ENCODE measurements at places on chromosomes 7 and 10.
A peak's percentile ranks its signal among the peaks of the same experiment; 100 is the strongest.

- no peak for DNase-seq
Measured at GRCh38 chr10:110701617-110701971, 57.5 kb downstream of the RBM20 start.

DNA sequence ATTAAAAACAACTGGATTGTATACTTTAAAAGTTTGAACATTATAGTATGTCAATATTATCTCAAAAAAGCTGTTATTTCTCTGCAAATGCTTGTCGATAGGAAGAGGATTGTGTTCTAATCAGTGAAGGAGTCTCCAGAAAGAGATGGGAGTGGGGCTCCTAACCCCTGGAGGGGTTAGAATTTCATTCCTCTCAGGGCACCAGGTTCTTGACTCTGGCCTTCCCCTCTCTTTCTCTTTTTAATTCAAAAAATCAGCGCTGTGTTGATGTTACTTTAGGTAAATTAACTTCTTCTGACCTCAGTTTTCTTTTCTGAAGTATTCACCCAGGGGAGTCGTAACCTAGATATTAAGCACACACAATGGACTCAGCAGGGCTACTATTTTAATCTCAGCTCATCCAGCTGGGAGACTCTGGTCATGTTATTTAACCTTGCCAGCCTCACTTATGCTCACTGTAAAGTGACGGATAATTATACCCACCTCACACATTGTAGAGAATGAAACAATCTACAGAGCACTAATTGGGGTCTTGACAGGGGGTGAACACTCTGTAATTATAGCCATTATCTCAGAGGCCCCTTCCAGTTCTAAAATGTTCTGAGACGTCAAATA, 59.4 kb downstream of the GCC1 start:
- no peak for DNase-seq

DNA sequence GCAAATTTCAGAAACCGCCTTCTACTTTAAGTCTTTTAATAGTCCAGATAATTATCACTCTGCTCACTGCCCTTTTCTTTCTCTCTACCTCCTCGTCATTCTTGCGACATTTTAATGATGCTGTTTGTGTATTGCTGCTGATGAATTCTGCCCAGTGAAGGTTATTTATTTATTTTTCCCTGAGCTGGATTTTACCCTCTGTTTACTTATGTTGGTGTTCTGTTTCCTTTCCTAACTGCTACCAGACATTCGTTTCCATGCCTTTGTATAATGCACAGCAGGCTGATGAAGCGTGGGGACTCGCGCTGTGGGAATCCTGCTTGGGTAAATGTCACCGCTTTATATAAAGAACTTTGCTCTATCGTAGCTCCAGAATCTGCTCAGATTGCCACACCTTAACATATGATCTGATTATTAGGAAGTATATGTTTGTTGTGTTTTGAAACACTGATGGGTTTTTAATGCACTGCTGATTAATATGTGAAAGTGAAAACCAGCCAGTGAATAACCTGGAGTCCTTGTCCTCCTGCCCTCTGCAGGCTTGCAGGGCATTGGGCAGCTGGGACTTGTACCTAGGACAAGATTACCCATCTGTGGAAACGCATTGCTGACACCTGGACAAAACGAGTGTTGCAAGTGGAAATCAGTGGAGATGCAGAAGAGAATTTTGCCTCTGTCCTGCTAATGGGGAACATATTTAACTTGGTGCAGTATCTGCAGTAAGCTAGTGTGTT, 291.5 kb downstream of the SDK1 start:
- no peak for DNase-seq

GRCh38 chr10:339038-339391, 203.8 kb downstream of the ZMYND11 start:
- DNase-seq = no peak

DNA sequence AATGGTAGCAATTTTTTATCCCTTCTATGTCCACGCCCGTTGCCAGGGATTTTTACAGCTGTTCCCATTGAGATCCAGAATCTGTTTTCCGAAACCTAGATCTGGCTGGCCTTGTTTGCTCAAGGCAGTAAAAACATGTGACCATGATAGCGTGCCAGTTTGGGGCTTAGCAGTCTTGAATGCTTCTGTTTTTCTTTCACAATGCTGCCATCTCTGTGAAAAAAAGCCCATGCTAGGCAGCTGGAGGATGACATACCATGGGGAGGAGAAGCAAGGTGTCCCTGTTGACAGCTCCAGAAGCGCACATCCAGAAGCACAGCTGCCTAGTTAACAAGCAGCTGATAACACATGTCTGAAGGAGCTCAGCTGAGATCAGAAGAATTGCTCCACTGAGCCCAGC, 2.2 kb upstream of the ZNF92 start:
- peak; percentile 17 for DNase-seq

All from COLO829 (cell line).